ENCODE measurements at places on chromosomes 16 and 17.
A peak's percentile ranks its signal among the peaks of the same experiment; 100 is the strongest.

- no peak for DNase-seq
Measured at GRCh38 chr17:39073916-39074315, 77.5 kb downstream of the PLXDC1 start.

DNA sequence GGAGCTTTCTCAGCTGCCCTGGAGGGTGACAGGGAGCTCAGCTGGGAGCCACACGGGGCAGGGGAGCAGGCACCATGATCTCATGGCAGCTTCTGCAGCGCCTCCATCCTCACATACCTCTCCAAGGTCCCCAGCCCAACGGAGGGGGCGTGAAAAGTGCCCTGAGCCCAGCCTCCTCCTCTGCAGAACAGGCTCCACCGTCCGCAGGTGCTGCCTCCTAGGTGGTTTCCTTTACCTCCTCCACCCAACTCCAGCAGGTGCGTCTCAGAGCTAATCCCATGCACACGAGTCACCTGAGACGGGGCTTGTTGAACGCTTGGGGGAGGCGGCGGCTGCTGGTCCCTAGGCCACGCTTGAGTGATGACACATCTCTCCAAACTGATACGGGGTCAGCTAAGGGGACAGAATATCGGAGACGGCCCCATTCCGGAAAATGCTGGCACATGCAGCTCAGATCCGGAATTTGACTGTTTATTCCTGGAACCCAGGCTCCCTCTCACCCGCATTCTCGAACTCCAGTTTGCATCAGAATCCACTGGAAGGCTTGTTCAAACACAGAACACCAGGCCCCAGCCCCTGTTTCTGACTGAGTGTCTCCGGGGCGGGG lies 387 bp upstream of the SLC38A8 start:
- DNase-seq: no peak

DNA sequence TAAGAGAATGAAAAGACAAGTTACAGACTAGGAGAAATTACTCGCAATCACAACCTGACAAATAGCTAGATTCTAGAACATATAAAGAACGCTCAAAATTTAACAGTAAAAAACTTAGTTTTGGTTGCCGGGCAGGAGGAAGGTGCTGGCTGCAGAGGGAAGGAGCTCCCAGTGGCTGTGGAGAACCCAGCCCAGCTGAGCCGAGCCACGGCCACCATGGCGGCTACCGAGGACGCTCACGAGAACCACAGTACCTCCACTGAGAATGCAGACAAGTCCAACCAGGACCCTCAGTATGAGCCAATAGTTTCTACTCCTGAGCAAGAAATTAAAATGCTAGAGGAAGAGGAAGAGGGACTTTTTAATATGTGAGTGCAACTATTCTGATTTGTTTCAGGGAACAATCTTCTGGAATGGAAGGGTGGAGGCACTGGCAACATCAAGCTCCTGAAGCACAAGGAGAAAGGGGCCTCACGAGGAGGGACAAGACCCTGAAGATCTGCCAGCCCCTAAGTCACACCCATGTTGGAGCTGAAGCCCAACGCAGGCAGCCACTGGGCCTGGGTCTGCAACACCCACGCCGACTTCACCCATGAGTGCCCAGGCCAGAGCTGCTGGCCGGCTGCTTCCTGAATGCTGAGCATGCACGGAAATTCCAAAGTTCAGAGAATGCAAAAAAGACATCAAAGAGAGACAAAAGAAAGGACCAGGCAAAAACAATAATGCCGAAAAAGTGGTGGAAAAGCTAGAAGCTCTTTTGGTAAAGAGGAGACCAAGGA lies 55.0 kb downstream of the DNAH17 start:
- DNase-seq: no peak

- no peak for DNase-seq
Measured at GRCh38 chr16:50999181-50999580, 151.9 kb downstream of the SALL1 start.

GRCh38 chr16:71726476-71727315 lies 2.2 kb upstream of the PHLPP2 start:
- DNase-seq: no peak

- DNase-seq: no peak
Measured at GRCh38 chr17:31202968-31203367, 94.1 kb downstream of the OMG start.

DNA sequence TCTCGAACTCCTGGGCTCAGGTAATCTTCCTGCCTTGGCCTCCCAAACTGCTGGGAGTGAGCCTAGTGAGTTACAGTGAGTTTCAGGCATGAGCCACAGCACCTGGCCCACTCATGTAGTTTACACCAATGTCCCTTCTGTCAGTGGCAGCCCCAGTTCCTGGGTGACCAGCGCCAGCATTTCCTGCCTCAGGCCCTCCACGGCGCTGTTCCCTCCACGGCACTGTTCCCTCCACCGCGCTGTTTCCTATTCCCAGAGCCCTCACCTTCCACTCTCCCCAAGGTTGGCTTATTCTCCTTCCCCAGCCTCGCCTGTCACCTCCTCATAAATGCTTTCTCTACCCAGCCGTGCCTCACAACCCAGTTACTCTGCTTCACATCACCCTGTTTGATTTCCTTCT lies 32.6 kb downstream of the ITGAE start:
- no peak for DNase-seq

DNA sequence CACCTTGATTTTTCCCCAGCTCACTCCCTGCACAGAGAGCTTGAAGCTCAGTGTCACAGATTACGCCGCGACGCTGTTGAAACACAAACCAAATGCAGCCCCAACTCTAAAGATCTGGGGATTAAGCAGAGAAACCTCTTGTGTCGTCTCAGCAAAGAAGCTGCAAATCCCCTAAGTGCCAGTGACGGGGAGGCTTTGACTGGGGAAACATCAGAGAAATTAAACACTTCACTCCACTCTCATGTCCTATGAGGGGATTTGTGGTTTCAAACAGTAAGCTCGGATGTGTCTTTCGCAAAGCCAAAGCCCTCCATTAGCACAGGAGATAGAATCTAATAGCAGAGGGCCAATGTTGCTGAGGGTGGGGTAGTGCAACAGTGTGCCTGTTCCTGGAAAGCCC lies 233.7 kb downstream of the HS3ST4 start:
- no peak for DNase-seq

GRCh38 chr16:2048116-2048543 lies 345 bp downstream of the TSC2 start:
- DNase-seq: no peak

- no peak for DNase-seq
Measured at GRCh38 chr17:19833914-19834313, 33.8 kb downstream of the ULK2 start.

DNA sequence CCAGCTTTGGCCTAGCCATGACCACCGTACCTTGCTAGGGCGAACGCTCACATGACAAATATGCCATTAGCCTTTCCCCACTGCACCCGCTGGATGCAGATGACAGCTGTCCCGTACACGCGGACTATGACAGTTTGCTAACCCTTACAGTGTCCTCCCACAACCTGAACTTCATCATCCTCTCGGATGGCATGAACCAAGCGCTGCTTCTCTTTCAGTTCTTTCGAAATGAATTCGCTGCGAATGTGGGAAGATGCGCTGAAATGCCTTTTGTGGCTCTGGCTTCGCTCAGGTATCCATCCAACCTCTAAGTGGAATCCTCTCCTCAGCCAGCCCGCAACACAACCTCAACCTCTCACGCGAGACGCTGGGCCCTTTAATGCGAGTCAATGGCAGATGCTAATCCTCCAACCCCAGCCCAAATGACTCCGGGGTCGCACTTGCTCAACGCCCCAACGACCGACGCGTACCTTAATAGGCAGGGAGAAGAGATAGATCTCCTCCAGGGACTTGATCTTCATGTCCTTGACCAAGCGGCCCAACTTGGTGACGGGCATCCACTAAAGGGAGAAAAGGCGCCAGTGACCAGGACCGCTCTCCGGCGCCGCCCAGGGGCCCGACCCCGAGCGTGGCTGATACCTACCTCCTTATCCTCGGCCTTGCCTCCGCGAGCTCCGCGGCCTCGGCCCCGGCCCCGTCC lies 670 bp downstream of the RPS2 start:
- no peak for DNase-seq

DNA sequence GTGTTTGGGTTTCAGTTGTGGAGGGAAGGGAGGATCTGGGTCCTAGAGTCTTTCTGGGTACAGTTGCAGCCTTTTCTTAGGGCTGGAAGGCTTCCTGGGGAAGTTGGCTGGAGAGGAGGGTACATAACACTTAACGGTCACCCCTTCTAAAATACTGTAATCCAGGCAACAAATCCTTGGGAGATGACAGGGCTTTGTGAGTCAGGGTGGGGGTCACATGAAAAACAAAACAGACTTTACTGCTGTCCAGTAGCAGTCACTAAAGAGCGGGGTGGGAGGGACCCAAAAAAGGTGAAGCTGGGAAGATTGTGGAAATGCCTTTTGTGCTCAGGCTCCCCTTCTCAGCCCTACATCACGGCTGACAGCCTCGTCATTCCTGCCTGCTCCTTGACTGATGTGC lies 6.3 kb downstream of the SAP30BP start:
- DNase-seq: no peak

- no peak for DNase-seq
Measured at GRCh38 chr16:16080465-16081065, 131.1 kb downstream of the ABCC1 start.

DNA sequence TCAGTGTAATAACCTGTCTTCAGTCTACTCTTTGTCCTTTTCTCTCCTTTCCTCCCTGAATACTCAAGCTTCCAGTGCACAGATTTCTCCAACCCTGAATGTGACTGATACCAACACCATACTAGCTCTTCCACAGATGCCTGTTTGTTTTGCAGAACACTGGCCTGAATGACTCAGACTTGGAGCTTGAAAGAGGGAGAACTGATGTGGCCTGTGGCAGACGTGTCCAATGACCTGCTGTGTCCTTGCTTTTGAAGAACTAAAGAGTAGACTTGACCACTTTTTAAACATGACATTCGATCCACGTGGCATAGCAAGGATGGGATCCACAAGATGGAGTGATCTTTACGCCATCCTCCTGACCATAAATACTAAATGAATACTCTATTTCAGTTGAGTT lies 361.0 kb downstream of the WWOX start:
- DNase-seq: no peak

- DNase-seq: no peak
Measured at GRCh38 chr17:37711113-37711512, 33.7 kb downstream of the HNF1B start.

DNA sequence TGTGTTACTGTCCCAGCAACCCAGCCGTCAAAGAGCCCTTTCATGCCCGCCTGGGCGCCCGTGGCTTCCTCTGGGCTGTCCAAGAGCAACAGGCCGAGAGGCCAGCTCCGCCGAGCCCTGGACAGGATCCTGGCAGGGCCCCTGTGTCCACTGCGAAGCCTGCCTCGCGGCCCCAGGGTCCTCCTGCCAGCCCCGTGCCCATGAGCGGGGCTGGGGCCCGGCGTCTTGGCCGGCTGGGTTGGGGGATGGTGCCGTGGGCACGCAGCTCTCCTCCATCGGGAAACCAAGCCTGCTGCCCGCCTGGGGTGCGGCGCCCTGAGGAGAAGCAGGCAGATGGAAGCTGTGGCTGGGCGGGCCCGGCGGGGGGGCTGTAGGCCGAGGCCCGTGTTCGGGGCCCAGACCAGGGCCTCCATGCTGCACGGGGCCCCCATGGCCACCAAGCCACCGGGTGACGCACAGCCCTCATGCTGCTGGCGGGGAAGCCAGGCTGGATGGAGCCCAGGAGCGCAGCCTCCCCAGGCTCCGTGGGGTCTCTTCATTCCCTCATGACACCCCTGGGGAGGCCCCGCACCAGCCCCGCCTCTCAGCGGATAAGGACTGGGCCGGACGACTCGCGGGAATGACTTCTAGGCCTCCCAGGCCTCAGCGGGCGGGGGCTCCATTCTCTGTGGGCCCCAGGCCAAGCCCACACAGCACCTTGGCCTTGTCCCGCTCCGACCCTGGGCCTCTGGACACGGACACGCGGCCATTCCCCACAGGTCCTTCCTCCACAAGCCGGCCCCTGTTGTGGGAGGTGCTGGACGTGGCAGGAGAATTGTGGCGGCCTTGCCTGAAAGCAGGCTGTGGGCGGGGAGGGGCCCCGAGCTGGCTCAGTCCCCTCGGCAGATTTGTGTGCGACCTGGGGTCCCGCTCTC lies at the start of gene C1QTNF8:
Gene C1QTNF8, minus strand, starts transcription at position 76 of the 914 bp plus-strand sequence. CDS start 1,322 bp downstream, outside the sequence.
- no peak for DNase-seq

- DNase-seq: peak; percentile 23
Measured at GRCh38 chr16:88747588-88748301, 37.3 kb downstream of the PIEZO1 start.

- no peak for DNase-seq
Measured at GRCh38 chr17:75628425-75628824, 4.8 kb upstream of the SMIM5 start.

- DNase-seq: no peak
Measured at GRCh38 chr16:1159973-1160772, 7.3 kb downstream of the CACNA1H start.

DNA sequence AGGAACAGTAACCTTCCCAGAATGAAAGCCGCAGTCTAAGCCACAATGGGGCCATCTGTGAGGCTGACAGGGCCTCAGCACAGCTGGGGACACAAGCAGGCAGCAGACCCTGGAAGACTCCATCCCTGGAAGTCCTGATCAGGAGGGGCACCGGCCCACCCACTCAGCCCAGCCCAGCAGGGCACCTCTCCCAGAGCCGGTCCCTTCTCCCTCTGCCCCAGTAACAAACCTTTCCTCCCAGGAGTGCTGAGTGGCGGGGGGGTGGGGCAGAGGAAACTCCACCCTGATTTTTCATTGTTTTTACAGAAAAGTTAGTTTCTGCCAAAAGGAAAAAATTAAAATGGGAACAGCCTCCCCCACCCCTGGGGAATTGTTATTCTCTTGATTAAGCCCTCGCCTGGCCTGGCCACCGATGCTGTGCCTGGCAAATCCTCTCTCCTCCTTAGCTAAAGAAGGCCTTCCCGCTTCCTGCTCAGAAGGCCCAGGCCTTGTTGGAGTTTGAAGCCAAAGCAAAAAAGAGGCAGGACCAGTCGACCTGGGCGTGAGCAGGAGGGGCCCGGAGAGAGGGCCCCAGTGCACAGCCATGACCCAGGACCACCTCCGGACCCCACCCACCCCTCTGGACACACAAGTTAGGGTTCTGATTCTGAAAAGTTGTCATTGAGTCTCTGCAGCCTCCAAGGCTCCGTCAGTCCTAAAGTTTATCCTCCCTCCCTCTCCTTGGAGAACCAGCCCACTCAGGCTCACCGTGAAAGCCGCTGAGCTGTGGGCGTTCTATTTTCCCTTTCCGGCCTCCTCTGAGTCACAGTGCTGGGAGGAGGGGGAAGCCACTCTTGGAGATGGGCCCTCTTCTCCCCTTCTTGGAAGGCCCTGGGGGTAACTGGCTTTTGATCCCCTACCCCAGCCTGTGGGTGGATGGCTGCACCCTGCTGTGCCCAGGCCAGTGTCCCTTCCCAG lies 128.4 kb upstream of the TNRC6C start:
- no peak for DNase-seq

Measured in stimulated activated CD8-positive, alpha-beta memory T cell treated with anti-CD3 and anti-CD28 coated beads, Interleukin-4, amount 100 ng/mL, for 24 hours (primary cell).